Activated T-helper 17 cell treated with anti-CD3 and anti-CD28 coated beads, Interleukin-2, amount 50 U/mL, for 72 hours (primary cell): ENCODE measurements at places on chromosomes 12 and 14.

DNA sequence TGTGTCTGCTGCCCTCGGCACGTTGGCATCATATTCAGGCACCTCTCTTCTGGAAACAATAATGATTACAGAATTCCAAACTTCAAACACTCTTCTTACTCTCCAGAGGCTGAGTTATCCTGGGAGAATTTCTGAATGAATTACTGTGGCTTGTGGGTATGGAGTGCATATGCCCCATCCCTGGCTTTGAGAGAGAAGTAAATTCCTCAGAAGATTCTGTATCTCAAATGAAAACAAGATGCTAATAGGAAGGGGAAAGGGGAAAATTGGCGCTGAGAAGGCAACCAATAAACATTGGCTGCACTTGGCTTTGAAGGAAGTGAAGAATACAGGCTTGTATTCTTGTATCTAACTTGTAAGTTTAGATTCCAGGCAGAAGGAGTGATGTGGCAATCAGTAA is 132.0 kb upstream of the NOVA1 start:
- no peak for ATAC-seq

DNA sequence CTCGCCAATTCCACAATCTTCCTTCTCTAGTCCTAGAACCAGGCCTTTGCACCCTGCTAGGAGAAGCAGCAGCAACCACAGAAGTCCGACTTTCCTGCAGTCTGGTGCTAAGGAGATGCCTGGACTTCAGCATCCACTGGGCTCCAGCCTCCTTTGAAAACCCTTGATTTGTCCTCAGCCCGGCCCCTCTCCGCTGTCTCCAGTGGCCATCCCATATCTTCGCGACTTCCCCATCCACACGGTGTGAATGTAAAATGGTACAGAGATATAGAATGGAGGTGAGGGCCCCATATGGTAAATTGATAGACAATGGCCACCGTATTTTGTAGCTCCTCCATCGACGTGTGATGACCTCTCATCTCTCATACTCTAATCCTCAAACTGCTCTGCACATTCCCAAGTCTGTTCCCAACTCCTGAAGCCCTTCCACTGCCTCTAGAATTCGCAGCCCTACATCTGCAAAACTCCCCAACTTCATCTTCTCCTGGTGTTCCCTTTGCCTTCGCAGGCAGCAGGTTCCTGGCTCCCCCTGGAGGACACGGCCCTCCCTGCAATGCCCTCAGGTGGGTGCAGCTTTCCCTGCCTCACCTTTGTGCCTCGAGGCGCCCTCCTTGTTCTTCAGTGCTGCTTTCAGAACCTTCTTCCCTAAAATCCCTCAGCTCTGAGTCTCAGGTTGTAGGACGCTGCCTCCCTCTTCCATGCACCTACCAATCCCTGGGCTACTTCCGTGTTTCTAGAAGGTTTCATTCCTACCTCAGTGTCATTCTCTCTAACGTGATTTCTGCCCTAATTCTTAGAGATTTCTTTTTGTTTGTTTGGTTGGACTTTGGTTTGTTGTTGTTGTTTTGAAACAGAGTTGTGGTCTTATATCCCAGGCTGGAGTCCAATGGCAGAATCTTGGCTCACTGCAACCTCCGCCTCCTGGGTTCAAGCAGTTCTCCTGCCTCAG is 36.7 kb downstream of the TMBIM6 start:
- peak; percentile 79 for ATAC-seq

DNA sequence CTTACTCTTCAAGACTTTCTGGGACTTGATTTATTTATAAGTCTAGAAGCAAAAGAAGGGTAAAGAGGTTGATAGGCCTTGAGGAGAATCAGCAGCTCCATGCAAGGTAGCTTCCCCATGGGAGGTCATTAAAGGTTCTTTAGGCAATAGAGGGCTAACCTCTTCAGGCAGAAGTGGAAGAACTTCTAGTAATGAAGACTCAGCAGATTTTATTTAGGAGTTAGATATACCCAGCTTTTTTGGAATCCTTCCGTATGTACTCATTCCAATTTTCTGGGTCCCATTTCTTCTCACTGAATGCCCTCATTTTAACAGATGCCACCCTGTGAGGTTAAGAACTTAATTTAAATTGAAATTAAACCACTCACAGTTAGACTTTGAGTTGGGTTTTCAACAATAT is 565.6 kb downstream of the LRFN5 start:
- ATAC-seq: no peak

DNA sequence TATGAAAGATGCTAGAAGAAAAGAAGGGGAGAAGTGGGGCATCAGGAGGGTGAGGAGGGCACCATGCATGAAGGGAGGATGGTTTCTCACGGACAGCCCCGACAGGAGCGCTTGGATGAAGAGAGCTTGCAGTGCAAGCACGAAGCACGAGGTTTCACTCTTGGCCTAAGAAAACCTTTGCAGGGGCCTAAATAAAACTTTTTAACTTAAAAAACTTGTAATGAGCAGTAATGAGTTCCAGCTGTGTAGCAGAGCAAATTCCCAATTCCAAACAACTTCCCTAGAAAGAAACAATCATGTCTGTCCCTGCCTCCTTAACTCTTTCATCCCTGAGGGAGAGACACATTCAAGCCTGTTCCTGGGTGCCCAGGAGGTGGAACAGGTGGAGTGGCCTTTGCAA is 119.5 kb downstream of the PAH start:
- no peak for ATAC-seq

DNA sequence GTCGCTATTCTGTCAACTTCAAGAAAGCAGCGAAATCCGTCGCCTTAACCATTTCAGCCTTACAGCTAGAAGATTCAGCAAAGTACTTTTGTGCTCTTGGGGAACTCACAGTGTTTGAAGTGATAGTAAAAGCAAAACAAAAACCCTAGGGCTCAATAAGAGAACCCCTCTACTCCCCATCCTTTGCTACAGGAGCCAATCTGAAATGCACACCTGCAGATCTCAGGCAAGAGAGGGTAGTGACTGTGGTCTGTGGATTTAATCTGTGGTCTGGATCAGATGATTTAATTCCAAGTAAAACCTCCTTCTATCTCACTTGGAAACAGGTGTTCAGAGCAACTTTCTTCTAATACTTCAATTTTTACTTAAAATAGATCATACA is 422.9 kb upstream of the OR4E1 start:
- ATAC-seq: no peak
